ENCODE measurements at places on chromosomes 6 and 20.

DNA sequence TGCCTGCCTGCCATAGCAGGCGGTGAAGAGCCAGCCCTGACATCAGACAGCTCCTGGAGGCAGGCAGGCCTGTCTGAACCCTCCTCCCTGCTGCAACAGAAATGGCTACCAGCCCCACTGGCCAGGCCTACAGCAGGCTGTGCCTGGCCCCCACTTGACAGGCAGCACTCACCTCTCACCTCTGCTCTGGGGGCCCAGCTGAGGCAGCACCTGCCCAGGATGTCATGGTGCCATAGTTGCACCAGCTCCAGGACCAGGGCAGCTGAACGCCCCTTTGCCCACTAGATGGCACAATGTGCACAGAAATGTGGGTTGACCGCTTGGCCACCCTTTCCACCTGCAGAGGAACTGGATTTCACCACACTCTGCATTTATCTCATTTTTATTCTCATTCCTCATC lies 30.6 kb downstream of the MRPL14 start:
- peak; percentile 75 for DNase-seq

- no peak for DNase-seq
Measured at GRCh38 chr6:130929036-130929678, 102.0 kb downstream of the SMLR1 start.

DNA sequence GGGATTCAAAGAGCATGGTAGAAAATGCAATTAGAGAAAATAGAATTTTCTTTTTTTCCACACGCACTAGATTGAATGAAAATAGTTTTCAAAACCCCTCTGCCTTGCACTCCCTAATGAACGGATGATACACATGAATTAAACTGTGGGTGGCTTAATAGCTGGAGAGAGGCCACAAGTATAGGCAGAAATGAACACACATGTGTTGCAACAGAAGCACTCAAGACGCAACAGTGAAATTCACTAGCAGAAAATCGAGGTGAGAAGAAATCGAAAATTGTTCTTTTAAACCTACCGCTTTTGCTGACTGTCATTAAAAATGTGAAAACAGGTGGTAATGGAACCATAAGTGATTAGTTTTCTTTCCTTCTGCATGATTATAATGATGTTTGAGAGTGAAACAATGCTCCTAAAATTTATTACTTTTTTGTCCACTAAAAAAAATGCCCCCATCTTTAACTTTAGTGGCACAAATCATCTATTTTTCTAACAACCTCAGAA lies 80.1 kb upstream of the SHLD1 start:
- DNase-seq: no peak

DNA sequence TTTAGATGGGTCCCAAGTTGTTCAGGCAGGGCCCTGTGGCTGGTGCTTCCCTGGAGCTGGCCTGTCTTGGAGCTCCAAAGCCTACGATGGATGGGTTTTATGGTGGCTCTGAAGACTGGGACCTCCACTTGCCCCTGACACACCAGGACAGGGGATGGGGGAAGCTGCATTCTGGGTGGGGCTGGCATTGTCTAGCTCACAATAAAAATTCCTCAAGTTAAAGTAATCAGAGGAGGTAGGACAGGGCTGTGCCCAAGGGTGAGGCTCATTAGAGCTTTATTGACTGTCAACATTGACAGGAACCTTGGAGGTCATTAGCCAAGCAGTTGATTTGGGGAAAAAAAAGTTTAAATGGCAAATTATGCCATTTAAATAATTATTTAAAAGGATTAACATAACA lies 35.7 kb downstream of the TFAP2C start:
- no peak for DNase-seq

GRCh38 chr6:73134588-73134987 lies 90.7 kb downstream of the KHDC1L start:
- no peak for DNase-seq

- no peak for DNase-seq
Measured at GRCh38 chr6:80438772-80439171, 332.3 kb downstream of the BCKDHB start.

Data from CD4-positive, alpha-beta T cell treated with Interleukin-15 for 4 hours (primary cell).